ENCODE measurements at places on chromosomes 5 and 9.

- no peak for DNase-seq
Measured at GRCh38 chr9:80233906-80234305, 662.1 kb downstream of the TLE4 start.

- DNase-seq: peak; percentile 43
Measured at GRCh38 chr9:138049085-138049778, 171.7 kb downstream of the CACNA1B start.

GRCh38 chr9:108278341-108278740 is 577.4 kb downstream of the ACTL7B start:
- no peak for DNase-seq

DNA sequence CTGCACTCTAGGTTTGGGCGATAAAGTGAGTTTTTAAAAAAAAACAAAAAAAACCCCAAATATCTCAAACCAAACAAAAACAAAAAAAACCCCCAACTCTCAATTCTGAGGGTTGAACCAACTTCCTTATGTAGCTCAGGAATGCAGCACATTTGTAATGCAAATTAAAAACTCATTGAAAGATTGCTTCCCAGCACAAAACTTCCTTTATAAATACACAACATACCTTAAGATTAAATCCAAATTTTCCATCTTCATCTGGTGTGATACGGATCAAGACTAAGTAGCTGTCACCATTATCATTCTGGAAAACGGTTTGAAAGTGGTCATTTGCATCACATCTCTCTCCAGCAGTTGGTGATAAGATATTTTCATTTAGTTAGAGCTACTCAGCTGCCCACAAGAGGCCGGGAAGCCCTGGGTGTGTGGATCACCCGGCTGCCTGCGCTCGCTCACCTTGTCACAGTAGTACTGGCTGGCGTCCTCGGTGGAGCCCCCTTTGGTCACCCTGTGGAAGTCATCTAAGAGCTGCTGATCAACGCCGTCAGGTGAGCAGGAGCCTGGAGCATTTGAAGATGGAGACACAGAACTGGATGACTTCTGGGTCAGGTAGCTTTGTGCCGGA is 88.2 kb downstream of the PTPN3 start:
- peak; percentile 90 for DNase-seq

DNA sequence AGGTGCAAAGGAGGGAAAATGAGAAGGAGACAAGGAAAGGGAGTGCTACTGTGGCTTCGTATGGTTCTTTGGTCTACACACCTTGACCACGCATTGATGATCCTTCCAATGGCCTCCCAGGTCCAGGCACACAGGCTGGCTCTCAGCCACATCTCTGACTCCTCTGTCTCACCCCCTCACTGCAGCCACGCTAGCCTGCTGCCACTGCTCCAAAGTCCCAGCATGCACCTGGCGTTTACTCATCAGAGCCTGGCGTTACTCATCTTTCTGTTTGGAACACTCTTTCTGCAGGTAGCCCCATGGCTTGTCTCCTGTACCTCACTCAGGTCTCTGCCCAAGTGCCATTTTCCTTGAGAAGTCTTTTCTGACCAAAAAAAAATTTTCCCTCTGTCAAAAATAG is 195.5 kb downstream of the SNCAIP start:
- no peak for DNase-seq

DNA sequence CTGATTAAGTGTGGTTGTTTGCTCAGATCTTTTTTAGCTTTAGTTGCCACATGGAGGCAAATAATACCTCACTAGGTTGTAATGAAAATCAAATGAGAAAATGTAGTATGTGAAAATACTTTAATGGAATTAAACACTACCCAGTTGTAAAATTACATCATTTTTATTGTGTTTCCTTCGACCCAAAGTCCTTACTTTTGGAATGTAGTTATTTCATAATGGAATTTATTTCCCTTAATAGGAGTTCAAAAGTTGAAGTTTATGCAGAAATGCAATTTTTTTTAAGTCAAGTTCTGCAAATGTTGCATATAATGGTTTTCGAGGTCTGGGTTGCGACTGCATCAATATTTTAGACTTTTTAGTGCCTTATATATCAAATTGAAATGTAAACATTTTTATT is 31.0 kb downstream of the TNPO1 start:
- no peak for DNase-seq

GRCh38 chr9:7665874-7666273 is 133.7 kb downstream of the DMAC1 start:
- no peak for DNase-seq

DNA sequence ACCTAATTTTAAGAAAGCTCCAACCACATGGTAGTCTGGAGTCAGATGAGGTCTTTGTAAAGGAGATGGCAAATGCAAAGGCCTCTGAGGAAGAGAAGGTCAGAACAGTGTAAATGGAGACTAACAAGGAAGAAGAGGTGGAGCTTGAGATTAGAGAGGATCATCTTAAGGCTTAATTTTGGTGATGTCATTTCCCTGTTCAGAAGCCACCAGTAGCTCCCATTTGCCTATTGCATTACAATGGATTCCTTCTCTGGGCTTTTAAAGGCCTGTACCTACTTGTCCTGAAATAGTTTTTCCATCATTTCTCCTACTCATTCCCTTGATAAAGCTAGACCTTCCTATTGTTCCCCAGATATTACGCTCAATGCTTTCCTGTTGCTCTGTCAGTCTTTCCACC is 16.1 kb downstream of the PCSK5 start:
- DNase-seq: no peak

DNA sequence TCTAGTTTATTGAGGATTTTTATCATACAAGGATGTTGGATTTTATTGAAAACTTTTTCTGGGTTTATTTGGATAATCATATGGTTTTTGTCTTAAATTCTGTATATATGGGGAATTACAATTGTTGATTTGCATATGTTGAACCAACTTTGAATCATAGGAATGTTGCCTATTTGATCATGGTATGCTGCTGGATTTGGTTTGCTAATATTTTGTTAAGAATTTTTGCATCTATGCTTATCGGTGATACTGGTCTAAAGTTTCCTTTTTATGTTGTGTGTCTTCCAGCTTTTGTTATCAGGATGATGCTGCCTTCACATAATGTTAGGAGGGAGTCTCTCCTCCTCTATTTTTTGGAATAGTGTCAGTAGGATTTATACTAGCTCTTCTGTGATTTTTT is 745.0 kb downstream of the PRELID2 start:
- no peak for DNase-seq

- peak; percentile 94 for DNase-seq
Measured at GRCh38 chr5:139648205-139649081, at the start of gene CXXC5. Gene CXXC5, plus strand, starts transcription at chr5:139648349. Its CDS starts 32,175 bp downstream, at chr5:139680524.

DNA sequence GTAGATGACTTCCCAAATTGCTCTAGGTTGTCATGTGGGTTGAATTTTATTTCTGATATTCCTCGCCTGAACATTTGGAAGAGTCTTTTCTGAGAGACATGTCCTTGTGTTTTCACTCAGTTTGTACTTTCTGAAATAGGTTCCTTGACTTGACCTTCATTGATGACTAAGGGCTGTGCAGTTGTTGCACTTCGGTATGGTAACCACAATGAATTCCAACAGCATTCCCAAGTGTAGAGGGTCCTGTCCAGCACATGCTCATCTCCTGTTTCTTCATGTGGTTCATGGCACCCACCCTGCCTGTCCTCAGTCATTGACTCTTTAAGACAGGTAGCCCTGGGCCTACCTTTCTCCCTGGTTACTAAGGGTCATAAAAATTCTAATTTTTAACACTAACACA is 527.8 kb downstream of the MTRR start:
- DNase-seq: no peak

DNA sequence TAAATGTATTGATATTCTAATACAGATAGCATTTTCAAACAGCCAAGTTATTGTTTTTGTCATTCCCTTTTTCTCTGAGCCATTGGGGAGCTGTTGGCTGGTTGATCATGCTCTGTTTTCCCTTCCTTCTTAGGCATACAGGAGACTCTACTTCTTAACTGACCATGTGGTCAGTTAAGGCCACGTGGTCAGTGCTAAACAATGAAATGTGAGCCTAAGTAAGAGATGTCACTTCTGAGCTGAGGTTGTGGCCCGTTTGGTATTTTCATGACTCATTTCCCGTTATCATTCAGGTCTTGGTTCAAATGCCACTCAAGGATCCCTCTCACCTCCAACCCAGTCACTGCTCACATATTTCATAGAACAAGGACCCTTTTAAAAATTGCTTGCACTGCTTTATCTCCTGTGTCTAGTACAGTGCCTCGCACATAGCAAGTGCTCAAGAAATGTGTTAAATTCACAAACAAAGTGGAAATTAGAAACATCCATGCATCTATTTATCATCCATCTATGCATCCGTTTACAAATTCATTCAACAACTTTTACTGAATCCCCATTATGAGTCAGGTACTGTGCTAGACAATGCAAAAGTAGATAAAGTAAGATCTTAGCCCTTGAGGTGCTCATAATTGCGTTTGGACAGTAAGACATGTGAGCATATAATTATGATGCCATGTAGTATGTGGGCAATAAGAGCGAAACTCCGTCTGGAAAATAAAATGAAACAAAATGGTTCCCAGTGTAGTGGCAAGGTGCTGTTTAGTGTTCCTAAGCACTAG is 50.7 kb downstream of the ARRDC3 start:
- DNase-seq: peak; percentile 87

DNA sequence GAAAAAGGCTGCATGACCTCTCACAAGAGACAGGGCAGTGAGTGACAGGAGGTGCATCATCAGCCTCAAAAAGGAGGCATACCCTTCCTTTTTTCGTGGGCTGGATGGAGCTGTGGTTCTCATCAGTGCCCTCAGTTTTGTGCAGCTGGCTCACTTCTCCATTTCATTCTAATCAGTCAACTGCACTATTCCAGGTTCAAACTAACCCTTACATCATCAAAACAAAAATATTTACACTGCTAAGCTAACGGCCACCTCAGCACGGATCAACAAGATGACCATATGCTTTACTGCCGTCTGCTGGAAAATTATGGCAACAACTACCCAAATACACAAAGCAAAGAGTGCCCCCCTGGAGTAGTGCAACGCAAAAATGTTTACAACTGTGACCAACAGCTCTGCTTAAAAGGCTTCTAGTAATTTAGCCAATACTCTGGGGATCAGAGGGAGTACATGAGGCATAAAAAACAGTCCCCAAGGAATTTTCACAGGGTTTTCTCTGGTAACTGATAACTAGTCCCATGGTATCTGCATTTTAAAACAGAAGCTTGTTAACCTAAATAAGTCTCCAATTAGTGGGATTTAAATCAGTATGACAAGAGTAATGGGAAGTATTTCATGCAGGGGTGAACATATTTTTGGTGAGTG is 10.8 kb downstream of the KCNV2 start:
- peak; percentile 69 for DNase-seq

DNA sequence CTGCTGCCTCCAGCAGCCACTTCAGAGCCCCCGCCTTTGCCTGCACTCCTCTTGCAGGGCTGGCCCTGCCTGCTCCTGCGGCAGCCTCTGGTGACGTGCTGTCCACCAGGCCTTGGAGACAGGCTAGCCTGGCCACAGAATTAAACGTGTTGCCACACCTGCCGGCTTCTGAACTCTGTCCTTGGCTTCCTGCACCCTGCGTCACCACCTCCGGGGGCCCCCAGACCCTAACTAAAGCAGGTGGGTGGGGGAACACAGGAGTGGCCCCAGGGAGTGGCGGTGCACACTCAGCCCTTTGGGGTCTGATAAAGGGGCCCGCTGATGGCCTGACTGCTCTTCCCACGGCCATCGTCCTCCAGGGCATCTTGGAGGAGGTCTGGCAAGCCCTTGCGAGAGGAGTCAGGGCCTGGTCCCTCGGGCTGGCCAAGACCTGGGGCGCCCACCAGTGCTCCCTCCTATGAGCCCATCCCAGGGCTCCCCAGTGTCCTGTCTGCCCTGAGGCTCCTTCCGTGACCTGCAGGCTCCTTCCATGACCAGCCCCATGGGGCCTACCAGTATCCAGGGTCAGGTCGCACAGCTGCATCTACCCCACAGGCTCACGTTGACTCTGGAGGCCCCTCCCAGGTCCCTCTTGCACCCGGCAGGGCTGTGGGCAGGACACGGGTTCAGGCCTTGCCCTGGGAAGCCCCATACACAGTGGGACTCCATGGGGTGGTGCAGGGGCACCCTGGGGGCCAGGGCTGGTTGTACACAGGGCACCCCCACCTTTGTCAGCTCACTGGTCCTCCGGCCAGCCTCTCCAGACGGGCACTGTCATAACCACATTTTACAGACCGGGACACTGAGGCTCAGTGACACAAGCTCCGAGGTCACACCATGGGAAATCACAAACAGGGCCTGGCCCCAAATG is 1.0 kb upstream of the MAMDC4 start:
- peak; percentile 48 for DNase-seq

DNA sequence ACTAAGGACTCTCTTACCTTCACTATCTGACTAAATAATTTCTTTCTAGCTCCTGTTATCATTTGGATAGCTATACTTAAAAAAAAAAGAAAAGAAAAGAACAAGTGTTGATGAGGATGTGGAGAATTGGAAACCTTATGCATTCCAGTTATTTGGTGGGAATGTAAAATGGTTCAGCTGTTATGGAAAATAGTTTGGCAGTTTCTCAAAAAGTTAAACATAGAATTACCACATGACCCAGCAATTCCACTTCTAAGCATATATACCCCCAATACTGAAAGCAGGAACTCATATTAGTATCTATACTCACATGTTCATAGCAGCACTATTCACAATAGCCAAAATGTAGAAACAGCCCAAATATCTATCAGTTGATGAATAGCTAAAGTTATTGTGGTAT is 61.1 kb downstream of the GNA14 start:
- no peak for DNase-seq

DNA sequence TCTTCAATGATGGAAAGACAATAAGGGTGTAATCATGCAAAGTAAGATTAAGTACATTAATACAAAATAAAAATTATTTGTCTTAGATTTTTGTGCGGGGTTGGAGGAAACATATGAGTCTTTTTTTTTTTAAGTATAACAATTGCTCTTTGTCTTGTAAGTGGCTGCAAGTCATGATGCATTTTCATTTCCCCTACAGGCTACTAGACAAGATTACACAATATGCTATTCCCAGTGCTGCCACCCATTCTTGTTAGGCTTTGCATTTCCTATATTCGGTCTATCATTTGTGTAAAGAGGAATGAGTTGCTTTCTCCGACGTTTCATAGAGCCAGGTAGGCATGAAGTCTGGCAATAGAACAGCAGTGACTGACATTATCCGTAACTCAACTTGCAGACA is 294.2 kb upstream of the CYLC2 start:
- DNase-seq: no peak

DNA sequence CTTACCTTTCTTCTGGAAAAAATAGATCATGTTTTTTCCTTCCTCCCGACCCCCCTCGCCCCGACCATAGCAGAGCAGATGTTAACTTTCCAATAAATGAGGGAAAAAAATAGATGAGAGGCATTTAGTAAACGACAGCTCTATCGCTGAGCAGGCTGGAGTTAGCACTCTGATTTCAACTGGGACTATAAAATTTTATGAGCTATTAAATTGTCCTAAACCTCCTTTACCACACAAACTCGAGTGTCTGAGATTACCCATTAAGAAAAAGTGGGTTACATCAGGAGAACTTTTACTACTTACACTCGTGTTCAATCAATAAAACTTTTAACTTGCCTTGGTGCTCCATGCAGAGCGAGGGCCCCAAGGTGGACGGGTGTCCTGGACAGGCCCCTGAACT is 59.8 kb upstream of the RNU6ATAC start:
- no peak for DNase-seq

DNA sequence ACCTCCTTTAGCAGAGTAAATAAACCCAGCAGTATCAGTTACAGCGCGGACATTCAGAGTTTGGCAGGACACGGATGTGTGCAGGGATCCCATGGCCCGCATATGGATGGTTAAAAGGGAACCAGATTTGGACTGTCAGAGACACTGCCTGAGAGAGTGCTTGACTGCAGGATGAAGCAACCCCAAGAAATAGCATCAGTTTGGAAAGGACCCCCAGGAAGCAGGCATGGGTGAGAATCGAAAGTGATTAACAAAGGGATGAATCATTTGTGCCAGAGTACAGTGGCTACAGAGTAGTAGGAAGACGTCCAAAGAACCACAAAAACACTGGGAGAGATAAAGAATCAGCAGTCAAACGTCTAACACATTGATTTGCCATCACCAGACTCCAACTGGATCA is 5.5 kb downstream of the C7 start:
- DNase-seq: no peak

Measured in islet precursor cell (in vitro differentiated cells).